ENCODE measurements at places on chromosomes 13 and 19. TPM values are rescaled to one million over a fixed set of nuclear protein-coding genes. Genes with fewer than 3 reads are reported as not detected.
A peak's percentile ranks its signal among the peaks of the same experiment; 100 is the strongest.

DNA sequence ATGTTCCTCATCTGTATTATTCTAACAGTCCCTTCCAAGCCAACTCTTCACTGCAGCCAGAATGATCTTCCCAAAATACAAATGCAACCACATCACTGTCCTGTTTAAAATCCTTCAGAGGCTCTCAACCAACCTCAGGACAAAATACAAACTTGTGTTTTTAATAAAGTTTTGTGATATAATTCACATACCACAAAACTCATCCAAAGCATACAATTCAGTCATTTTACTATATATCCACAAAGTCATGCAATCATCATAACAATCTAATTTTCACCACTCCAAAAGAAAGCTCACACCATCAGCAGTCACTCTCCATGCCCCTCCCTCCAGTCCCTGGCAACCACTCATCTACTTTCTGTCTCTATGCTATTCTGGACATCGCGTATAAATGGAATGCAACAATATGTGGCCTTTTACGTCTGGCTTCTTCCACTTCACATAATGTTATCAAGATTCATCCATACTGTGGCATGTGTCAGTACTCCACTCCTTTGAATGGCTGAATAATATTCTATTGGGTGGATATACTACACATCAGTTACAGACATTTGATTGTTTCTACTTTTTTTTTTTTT lies 81.7 kb upstream of the DOCK9 start:
- ATAC-seq = no peak

- ATAC-seq = no peak
Measured at GRCh38 chr19:4233282-4233853, 4.0 kb downstream of the EBI3 start.

The FEM1A gene
- 15.1 TPM for total RNA-seq

The KLK13 gene
- total RNA-seq = 5.1 TPM

The KLK14 gene
- not detected for total RNA-seq

DNA sequence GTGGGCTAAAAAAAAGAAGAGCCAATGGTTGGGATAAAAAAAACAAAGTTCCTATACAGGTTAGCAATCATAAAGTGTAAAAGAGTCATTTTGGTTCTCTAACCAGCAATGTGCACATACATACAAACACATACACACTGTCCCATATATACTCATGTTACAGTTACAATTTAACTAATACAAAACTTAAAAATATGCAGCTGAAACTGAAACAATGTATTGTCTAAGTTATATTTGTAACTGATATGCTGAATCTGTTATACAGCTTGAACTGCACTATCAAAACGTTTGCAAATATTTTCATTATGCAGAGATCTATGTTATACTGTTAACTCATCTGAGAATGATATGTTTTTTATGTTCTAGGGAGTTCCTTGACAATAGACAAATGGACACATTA lies 173.7 kb downstream of the KLF12 start:
- no peak for ATAC-seq

The KIR3DL1 gene
- total RNA-seq = not detected

GRCh38 chr19:52991484-52991883 lies 22.2 kb upstream of the ERVV-1 start:
- no peak for ATAC-seq

GRCh38 chr13:44474122-44474910 lies 100.7 kb downstream of the SERP2 start:
- ATAC-seq = no peak

The C19orf81 gene
- total RNA-seq = not detected

The ZNF560 gene
- total RNA-seq = not detected

- ATAC-seq = no peak
Measured at GRCh38 chr19:18586306-18586705, 2.3 kb upstream of the REX1BD start.

GRCh38 chr13:87590518-87590917 lies 80.7 kb upstream of the SLITRK5 start:
- ATAC-seq = no peak

The YJEFN3 gene
- 1.4 TPM for total RNA-seq

The FZR1 gene
- 17.6 TPM for total RNA-seq

GRCh38 chr13:43942286-43942685 lies 62.6 kb downstream of the LACC1 start:
- ATAC-seq = no peak

The IGFL2 gene
- not detected for total RNA-seq

GRCh38 chr13:98571955-98572662 lies 4.8 kb downstream of the STK24 start:
- no peak for ATAC-seq

GRCh38 chr13:97250560-97250959 lies 28.4 kb downstream of the MBNL2 start:
- no peak for ATAC-seq

DNA sequence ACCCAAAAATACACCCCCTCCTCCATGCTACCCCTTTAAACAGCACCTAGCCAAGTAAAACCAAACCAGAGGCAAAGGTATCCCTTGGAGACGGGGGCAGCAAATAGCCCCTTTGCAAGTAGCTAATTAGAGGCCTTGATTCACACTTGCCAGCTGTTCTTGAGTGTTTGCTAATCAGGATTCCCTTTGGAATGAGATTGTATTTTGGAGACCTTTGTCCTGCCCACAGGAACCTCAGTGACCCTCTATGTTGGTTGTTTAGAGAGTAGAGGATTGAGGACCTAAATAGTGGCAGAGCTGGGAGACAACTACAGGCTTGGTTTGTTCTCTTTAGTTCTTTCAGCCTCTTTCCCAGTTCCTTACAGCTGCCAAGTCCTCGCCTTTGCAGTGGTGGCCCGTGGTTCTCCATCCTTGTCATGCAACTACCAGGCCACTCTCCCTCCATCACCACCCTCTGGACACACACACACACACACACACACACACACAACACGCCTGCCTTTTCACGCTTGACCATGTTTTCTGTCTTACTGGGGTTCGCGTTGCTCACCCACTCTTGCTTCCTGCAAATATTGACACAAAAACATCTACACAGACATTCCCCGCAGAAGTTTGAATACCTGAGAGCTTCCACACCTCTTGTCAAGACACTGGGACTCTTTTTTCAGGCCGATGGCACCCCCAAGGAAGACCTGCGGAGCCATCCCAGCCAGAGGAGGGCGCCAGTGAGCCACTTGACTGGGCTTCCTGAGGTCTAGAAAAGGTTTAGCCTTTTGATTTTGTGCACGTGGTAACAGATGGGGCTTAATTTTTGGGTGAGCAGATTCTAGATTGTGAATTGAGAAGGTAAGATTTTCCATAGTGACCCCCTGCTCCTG lies 80.0 kb upstream of the GPR183 start:
- ATAC-seq = no peak

GRCh38 chr19:31351855-31352195 lies 2.6 kb upstream of the TSHZ3 start:
- no peak for ATAC-seq

GRCh38 chr19:42655748-42656147 lies 61.0 kb upstream of the CEACAM8 start:
- ATAC-seq = no peak

The OR7D2 gene
- total RNA-seq = 0.17 TPM

DNA sequence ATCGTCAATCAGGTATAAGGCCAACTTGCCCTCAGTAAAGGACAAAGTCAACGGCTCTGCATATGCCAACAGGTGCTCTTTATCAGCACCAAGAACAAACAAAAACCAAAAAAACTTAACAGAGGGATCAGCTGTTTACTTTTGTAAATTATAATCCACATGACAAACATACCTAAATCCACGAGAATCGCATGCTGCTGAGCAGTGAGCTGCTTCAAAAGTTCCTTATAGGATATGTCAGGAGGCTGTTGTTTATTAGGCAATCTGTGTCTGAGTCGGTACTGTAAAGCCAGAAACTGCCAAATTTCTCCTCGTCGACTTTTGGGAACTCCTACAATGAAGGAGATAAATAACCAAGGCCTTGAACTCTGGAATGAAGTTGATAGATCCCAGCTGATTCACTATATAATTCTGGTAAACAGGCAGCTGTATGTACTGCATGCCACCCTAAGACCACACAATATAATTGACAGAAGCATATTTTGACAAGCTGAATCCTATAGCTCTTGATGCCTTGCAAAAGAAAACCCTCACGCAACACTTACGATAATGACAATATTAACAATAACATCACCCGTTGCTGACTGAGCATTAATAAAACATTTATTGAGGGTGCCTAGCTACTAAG lies 179.8 kb downstream of the TBC1D4 start:
- ATAC-seq = no peak

- ATAC-seq = peak; percentile 62
Measured at GRCh38 chr19:4172861-4173473, 9.4 kb downstream of the SIRT6 start.

- no peak for ATAC-seq
Measured at GRCh38 chr13:99422586-99423220, 78.6 kb upstream of the TM9SF2 start.

GRCh38 chr13:44309794-44310757 lies 63.5 kb upstream of the SERP2 start:
- no peak for ATAC-seq

GRCh38 chr13:27406178-27406939 lies 18.1 kb upstream of the GTF3A start:
- ATAC-seq = no peak

The PSG1 gene
- not detected for total RNA-seq

GRCh38 chr13:79997244-79997643 lies 343.7 kb downstream of the SPRY2 start:
- ATAC-seq = no peak

DNA sequence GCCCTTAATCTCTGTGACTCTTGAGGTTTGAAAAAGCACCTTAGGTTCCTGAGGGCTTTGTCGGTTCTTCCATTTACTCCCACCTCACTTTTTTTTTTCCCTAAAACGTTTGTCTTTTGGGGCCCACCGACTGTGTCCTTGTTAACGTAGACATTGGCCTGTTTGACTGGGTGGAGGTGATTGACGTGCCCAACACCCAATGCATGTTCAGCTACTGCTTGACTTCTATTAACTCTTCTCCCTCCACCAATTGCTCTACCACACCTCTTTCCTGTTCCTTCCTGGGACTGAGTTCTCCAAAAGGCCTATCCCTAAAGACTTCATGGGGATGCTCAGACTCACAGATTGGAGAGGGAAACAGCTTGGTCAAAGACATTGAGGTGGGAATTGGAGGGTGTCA lies 17.3 kb downstream of the CKM start:
- ATAC-seq = no peak

GRCh38 chr19:58033741-58034476 lies at the start of gene ZSCAN1:
ZSCAN1 (plus strand) TSS chr19:58034025; CDS start chr19:58037837, 3,812 bp downstream.
- peak; percentile 96 for ATAC-seq

DNA sequence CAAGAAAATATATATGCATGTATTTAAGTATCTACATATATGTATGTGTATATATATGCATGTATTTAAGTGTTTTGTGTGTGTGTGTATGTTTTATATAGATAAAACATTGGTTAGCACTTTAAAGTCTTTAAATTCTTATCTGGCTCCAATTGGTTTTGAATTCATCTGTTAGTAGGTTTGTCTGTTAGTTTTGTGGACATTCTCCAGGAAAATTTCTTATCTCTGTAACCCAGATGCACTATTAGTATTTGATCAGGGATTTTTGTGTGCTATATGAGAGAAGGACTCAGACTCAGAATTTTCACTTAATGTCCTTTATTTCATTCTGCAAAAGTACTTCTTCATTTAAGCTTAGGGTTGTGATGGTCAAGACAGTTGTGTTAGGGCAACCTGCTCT lies 103.1 kb downstream of the ITGBL1 start:
- no peak for ATAC-seq

DNA sequence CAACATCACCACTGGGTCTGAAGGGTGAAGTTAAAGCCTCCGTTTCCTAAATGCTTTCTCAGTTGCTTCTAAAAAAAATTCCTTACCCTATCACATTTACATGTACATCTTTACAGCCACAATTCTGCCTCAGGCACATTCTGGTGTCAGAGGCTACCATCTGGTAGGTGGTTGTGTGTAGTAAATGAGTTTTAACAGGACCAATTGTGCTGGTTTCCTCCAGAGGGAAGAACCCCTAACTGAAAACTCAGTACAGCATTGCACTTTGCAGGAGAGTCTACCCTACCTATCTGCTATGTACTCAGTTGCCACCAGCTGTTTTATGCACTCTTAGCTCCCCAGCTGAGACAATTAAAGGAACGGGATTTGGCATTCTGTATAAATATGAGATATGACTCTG lies 1576.5 kb downstream of the PCDH9 start:
- ATAC-seq = no peak

The OVOL3 gene
- not detected for total RNA-seq

The RETN gene
- not detected for total RNA-seq

GRCh38 chr19:41276231-41276630 lies 12.1 kb downstream of the HNRNPUL1 start:
- ATAC-seq = peak; percentile 73
